ENCODE measurements at places on chromosomes 1 and 21.

GRCh38 chr1:81327743-81328142 is 473.0 kb upstream of the ADGRL2 start:
- DNase-seq = no peak

GRCh38 chr1:227901239-227901905 is 46.4 kb downstream of the WNT9A start:
- DNase-seq = no peak

GRCh38 chr1:17671314-17671705 is 83.8 kb upstream of the ACTL8 start:
- DNase-seq = no peak

DNA sequence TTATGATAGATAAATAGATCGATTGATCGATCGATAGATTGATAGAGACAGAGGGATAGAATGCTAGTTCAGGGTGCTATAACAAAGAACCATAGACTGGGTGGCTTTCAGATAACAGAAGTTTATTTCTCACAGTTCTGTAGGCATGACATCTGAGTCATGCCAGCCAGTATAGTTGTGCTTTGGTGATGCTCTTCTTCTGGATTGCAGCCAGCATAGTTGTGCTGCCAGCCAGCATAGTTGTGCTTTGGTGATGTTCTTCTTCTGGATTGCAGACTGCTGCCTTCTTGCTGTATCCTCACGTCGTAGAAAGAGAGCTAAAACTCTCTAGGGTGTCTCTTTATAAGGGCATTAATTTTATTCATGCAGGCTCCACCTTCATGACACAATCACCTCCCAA is 860.8 kb downstream of the BRINP3 start:
- DNase-seq = no peak

- no peak for DNase-seq
Measured at GRCh38 chr1:209109001-209109785, 474.3 kb upstream of the CAMK1G start.

GRCh38 chr1:205593967-205594366 is 37.8 kb downstream of the ELK4 start:
- no peak for DNase-seq

GRCh38 chr1:34278211-34278610 is 101.5 kb downstream of the C1orf94 start:
- no peak for DNase-seq

- DNase-seq = no peak
Measured at GRCh38 chr1:42450061-42450460, 5.8 kb downstream of the ZMYND12 start.

DNA sequence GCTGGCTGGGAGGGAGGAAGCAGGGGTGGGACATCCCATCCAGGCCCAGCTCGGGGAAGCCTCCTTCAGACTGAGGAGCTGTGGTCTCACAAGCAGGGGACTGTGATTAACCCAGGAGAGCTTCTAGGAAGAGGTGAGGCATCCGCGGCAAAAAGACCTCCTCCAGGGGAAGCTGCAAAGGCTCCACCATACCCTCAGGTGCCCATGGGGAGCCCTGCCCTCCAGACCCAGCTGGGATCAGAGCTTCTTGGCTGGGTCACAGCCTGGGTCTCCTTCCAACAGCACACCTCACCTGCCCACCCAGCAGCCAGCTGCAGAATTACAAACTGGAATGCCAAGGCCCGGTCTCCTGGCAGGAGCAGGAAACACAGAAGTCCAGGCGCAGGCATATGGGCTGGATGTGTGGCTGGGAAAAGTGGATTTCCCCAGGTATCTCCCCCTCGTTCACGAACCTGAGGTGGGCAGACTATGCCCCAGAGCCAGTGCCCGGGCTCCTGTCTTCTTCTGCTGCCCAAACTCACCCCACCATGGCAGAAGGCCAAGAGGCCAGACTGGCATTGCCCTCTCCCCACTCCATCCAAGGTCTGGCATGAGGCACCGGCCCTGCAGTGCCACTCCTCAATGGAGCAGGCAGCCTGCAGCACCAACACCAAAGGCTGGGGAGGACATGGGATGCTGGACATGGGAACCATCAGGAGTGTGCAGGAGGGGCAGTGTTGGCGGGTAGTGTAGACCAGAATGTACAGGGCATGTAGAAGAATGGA is 15.4 kb upstream of the ARF1 start:
- no peak for DNase-seq

DNA sequence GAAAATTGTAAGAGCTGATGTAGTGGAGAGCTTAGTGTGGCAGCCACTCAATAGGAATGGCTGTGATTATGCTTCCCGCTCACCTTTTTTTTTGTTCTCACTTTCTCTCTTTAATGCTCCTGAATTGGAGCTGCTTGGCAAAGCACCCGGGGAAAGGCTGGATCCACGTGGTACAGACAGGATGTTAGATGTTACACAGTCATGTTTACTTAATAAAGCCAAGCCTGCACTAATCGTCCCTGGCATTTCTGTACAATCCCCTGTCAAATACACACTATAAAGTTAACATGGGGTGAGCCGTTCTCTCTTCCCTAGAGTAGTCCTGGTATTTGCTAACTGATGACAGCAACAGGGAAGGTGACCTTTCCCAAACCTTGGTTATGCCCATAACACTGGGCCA is 187.8 kb downstream of the ZSCAN20 start:
- no peak for DNase-seq

GRCh38 chr21:25901330-25901979 is 166.7 kb downstream of the GABPA start:
- DNase-seq = no peak

- no peak for DNase-seq
Measured at GRCh38 chr1:72911656-72912055, 629.3 kb upstream of the NEGR1 start.

DNA sequence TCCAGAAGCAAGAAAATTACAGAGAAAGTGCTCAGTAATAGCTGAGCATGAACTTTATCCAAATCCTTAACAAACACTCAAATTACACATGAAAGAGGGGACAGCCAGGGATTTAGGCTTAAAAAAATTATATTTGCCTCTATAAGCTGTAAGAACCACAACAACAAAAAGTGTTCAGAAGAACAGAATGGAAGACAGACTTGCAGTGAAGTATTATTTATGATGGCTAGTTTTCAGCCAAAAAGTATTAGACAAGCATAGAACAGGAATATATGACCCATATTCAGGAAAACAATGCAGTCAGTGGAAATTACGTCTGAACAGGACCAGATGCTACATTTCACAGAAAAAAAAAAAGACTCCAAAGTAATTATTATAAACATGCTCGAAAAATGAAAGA is 1246.3 kb downstream of the NCAM2 start:
- DNase-seq = no peak

GRCh38 chr1:59290193-59290949 is 6.5 kb upstream of the FGGY start:
- no peak for DNase-seq

DNA sequence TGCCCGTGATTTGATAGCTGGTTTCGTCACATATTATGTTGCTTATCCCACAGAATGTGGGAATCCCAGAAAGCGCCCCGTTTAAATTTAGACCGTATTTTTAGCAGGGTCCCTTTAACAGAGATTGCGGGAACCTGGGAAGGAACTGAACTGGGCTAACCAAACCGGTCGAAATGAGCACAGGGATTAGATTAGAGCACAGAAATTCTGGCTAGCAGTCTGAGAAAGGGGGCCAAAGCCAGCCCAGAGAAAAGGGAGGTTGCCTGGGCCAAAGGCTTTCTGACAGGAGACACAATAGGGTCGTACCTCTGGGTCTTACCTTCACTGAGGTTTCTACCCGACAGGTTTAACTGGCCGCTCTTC is 327 bp downstream of the LRRC40 start:
- DNase-seq = no peak

GRCh38 chr1:24406788-24407187 is 6.8 kb downstream of the STPG1 start:
- no peak for DNase-seq

DNA sequence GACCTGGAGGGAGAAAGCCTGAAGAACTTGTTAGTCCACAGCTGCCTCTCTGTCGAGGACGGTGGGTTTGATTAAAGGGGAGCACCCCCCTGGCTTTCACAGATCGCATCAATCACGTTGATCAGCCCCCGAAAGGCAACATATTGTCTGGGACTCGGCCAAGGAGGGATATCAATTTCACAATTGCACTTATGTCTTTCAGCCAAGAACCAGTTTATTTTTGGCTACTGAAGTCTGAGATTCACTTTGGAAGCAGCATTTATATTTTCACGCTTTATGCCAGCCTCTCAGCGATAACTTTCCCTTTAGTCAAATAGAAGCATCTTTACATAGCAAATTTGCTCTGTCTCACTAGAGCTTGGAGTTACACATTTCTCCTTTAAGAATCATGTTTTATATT is 253.2 kb upstream of the RRP15 start:
- no peak for DNase-seq

GRCh38 chr1:18724801-18725200 is 94.2 kb downstream of the PAX7 start:
- DNase-seq = no peak

DNA sequence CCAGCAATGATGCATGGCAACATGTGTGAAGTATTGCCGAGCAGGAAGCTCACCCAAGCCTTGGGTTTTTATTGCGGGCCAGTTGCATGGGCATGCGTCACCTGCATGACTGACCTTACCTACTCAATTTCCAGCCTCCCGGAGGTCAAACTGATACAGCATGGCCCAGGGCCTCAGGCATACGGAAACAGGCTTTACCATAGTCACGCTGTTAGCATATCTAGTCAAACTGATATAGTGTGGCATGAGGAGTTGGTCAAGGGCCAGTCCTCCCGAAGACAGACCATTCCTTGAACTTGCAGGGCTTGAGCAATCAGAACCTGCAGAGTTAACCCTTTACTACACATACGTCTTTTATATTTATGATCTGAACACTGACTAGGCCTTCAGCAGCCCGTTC is 6.4 kb upstream of the DUSP12 start:
- DNase-seq = no peak

GRCh38 chr1:112388436-112388835 is 7.6 kb upstream of the CTTNBP2NL start:
- no peak for DNase-seq

DNA sequence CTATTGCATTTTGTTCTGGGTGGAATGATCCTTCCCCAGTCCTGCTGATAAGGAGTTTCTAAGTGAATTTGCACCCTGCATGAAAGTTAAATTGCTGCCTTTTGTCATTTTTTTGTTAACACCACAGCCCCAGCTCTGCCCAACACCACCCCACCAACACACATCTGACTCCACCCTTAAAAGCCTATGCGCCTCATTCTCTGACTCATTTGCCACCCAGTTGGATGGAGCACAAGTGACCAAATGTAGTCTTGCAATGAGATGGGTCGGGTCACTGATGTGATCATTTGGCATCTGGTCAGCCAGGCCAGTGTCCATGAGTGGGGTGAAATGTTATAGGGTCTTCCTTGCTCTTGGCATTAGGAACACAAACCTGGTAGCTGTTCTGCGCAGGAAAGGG is 256.8 kb downstream of the KAZN start:
- DNase-seq = no peak

- no peak for DNase-seq
Measured at GRCh38 chr21:36582271-36582670, 102.3 kb upstream of the CLDN14 start.

GRCh38 chr1:85091671-85092280 is 43.5 kb upstream of the MCOLN3 start:
- DNase-seq = peak; percentile 2

- no peak for DNase-seq
Measured at GRCh38 chr1:5333291-5333690, 658.9 kb downstream of the NPHP4 start.

- DNase-seq = no peak
Measured at GRCh38 chr1:94322696-94323095, 85.3 kb upstream of the ARHGAP29 start.

- DNase-seq = no peak
Measured at GRCh38 chr1:217133958-217134856, 411.0 kb upstream of the ESRRG start.

DNA sequence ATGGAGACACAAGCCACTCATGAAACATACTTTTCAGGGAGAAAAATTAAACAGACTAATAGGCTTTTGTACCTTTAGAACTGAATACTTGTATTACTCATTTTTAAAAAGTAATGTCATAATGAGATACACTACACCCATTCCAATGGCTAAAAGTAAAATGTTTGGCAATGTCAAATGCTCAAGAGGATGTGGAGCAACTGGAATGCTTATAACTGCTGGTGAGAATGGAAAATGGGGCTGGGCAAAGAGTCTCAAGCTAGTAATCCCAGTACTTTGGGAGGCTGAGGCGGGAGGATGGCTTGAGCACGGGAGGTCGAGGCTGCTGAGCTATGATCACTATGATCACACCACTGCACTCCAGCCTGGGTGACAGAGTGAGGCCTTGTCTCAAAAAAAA is 86.3 kb downstream of the NKAIN1 start:
- DNase-seq = no peak

DNA sequence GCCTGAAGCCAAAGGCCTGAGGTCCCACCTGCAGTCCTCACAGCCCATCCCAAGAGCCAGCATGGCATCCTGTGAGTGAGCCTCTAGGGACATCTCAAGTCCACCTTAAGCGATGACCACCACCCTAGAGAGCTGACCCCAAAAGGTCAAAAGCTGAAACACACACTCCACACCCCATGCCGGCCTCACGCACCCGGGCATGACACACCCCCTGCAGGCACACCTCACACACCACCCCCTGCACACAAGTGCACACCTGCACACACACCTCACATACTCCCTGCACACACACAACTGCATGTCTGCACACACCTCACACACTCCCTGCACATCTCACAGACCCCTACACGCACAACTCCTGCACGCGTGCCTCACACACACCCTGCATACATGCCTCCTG is 118.7 kb downstream of the NPHP4 start:
- no peak for DNase-seq

GRCh38 chr1:98707556-98707955 is 46.0 kb downstream of the SNX7 start:
- DNase-seq = no peak

DNA sequence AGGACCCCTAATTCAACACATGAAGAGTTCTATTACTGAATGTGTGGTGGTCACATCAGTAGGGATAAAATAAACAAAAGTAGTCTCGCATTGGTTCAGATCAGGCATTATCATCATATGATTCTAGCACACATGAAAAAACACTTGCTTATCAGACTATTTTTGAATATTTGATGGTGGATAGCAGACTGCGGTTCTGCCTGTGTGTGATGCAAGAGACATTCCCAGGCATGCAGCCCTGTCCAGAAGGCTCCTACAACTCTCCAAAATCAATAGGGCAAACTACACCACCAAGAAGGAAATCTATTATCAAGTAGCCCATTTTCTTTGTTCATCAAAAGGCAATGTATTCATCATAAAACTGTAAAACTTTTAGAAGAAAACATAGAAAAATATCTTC is 304.7 kb downstream of the DUSP10 start:
- no peak for DNase-seq

GRCh38 chr1:6091823-6092109 is 46.1 kb downstream of the KCNAB2 start:
- DNase-seq = no peak

GRCh38 chr21:37294679-37295078 is 27.5 kb upstream of the VPS26C start:
- no peak for DNase-seq

All from CD4-positive, alpha-beta T cell treated with Interleukin-10 for 1 hour (primary cell).